ENCODE measurements at places on chromosomes 1 and 21.

GRCh38 chr1:87318806-87319205 lies 9.9 kb upstream of the LMO4 start:
- no peak for DNase-seq

GRCh38 chr1:201272799-201273198 lies 10.5 kb upstream of the PKP1 start:
- DNase-seq, result no peak

- DNase-seq, result peak; percentile 8
Observed at GRCh38 chr21:36135391-36136102, 668 bp downstream of the CBR3 start.

GRCh38 chr1:47663286-47663685 lies 225.4 kb downstream of the FOXD2 start:
- no peak for DNase-seq

DNA sequence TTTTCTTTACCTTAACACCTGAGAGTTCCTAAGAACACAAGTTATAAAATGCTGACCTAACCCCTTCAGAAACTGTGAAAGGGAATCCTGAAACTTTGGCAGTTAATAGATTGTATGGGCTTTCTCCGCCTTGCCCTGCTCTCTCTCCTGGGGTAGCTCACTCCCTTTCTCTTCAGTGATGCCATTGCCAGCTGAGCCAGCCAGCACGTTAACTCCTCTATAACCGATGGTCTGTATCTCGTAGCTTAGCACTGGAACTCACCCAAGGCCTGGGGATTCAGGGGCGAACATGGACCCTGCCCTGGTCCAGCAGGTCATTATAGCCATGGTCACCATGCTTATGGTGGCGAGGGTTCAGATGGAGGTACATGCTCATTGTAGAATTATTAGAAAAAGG lies 40.7 kb downstream of the TRAPPC10 start:
- no peak for DNase-seq

- DNase-seq, result no peak
Observed at GRCh38 chr21:29187944-29188343, 57.5 kb downstream of the MAP3K7CL start.

- DNase-seq, result no peak
Observed at GRCh38 chr21:27104846-27105431, 138.1 kb upstream of the ADAMTS5 start.

GRCh38 chr1:225462429-225462713 lies 34.5 kb upstream of the LBR start:
- DNase-seq, result peak; percentile 48

DNA sequence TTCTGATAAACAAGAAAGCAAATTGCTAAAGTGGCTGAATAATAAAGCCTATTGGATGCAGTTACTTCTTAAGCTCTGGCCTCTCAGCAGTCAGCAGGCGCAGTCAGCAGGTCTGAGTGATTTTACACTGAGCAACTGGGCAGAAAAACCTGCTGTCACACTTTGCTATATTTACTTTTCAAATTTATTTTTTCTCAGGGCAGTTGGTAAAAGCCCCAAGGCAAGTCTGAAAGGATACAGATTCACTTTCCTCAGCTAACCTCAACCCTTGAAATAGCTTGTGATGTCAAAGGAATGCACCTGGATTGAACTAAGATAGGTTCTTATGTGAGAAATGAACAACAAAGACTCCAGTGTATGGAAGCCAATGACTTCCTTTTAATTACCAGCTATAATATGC lies 34.0 kb downstream of the ATP5PF start:
- no peak for DNase-seq

GRCh38 chr1:55635856-55636255 lies 420.7 kb upstream of the USP24 start:
- DNase-seq, result no peak

DNA sequence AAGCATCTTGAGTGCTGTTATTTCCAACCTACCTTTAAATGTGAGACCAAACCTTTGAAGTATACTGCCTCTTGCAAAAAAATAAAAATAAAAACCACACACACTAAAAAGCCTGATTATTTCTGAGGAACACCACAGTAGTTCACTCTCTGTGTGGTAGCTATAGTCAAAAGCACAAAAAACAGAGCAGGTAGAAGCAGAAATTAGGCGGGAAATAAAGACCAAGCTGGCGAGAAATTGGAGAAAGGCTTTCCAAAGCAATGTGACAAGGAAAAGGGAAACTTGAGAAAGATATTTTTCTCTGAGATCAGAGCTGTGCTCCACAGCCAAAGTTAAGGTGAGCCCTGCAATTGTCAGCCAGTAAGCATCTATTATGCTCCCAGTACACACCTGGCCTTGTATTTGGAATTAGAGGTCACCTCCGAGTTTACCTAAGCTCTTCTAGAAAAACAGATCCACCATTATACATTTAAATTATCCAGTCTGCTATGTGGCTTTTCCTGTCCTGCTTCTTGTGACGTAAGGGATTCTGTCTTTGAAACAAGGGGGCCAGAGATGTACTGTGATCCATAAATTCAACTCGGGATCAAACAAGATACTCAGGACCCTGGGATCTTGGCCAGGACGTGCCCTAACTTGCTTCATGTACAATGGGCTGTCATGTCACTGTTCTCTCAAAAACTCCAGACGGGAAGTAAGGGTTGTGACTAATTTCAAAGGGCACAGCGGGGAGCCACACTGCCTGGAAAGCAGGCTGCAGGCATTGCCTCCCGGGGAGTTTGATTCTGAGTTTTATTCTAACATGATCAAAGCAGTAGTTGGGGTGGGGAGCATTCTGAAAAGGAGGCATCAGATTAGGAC lies 39.8 kb upstream of the RAB4A start:
- no peak for DNase-seq

GRCh38 chr1:41658431-41659158 lies 174.1 kb upstream of the EDN2 start:
- no peak for DNase-seq

DNA sequence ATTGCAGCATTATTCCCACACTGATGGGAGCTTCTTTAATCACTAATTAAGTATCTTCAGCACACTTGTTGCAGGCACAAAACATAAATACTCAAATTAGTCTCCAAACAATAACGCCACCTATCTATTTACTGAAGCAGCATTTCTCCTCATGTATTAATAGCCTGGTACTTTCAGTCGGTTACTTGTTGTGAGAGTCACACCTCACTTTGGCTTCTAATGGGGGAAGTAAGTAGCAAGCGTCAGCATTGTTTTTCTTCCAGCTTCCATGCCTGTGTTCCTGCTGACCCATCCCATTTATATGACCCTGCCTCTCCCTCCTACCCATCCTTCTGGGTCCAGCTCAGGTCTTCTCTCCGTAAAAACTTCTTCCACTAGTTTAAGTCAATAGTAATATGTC lies 31.9 kb upstream of the DENND1B start:
- no peak for DNase-seq

- DNase-seq, result no peak
Observed at GRCh38 chr1:211520641-211521040, 28.7 kb upstream of the RD3 start.

DNA sequence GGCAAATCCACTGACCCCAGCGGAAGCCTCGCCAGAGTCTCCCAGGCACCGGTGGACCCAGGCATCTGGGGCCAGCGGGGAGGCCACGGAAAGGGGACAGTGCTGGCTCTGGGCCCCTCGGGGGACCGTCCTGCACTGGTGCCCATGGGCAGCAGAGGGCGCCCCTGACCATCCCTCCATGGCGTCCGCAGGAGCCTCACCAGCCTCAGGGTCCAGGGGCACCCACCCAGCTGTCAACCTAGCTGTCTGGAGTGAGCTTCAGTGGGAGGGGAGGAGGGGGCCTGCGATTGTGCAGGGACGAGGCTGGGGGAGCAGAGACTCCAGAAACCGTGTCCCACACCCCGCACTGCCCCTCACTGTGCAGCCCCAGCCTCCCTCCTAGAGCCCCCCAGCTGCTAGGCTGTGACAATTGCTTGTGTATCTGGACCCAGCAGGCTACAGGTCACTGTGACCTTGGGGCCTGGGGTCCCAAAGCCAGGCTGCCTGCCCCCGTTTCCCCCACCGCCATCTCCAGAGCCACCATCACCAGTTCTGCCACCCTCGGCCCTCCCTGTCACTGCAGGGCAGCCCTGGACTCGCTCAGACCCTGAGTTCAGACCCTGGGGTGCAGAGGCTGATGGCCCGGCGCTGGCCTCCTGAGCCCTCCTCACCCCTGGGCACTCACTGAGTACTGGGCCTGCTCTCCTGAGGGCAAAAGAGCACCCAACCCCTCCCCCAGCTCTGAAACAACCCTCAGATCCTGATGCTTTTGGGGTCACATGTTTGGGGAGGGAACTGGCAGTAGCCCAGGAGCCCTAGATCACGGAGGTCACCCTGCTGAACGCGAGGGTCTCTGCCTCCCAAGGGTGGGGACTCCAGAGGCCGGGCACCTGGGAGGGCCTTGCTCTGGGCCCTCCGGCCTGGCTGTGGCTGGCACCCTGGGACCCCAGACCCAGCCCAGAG lies 10.6 kb upstream of the COL6A1 start:
- no peak for DNase-seq

GRCh38 chr21:18985584-18985983 lies 582.0 kb upstream of the TMPRSS15 start:
- DNase-seq, result no peak

DNA sequence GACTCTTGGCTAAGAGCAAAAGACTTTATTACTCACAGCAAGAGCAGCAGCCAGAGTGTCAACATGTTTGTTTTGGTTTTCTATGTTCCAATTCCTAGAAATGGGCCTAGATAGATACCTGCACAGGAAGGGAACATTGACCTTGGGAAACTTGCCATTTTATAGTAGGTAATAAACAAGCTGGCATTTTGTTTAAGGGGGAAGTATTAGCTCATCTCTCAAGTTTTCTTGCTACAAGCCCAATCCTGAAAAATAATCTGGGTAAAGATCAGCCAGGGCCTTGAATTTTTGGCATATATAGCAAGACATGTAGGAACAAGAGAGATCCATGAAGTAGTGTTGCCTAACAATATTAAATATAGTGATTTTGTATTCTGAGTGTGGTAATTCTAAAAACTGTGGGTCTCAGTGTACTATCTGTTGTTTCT lies 51.4 kb upstream of the RGL1 start:
- no peak for DNase-seq

- DNase-seq, result no peak
Observed at GRCh38 chr1:186740324-186740723, 60.1 kb upstream of the PTGS2 start.

- DNase-seq, result no peak
Observed at GRCh38 chr1:203103829-203104495, 18.1 kb upstream of the MYOG start.

DNA sequence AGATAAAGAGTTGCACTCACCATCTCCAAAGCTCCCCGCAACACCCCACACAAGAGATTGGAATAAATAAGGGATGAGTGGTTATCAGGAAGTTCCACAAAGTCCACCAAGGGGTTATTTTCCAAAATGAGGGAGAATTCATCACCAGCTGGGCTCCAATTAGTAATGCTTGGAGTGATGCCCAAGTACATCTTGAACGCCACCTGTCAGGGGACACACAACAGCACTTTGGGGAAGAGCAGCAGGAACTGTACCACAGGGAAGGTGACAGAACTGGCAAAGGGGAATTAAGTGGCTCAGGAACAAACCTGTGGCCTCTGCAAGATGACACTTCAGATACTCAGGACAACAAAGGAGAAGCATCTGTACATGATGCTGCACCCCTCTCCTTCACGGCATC lies 11.5 kb downstream of the TRAPPC3 start:
- peak; percentile 58 for DNase-seq

DNA sequence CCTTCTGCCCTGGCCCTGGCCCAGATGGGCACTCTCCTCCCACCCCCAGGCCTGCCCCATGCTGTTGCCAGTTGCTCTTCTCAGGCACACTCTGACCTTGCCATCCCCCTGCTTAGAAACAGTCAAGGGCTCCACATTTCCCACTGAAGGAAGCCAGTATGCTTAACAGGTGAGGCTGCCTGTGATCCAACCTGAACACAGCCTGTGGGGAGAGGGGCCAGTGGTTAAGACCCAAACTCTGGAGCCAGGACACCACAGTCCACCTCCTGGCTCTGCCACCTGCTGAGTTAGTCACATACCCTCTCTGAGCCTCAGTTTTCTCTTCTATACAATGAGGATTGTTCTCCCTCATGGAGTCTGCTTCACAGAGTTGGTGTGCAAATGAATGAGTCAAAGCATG lies 526.9 kb downstream of the MATN1 start:
- no peak for DNase-seq

DNA sequence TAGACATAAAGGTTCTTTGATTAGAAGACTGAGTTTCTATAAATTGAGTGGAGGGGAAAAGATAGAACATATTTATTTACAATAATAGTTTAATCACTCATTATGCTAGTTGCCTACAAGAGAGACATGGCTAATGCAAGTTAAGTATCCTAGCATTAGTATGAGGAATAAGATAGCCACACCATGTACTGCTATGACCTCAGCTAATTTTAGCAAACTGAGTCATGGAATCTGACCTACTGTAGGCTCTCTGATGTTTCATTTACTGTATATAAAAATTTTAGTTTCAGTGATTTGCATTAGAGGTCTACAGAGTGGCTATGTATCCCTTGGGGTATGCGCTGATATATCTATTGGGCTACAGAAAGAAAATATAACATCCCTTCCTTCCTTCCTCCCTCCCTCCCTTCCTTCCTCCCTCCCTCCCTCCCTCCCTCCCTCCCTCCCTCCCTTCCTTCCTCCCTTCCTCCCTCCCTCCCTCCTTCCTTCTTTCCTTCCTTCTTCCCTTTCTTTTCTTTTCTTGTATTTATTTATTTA lies 5.8 kb downstream of the AGL start:
- DNase-seq, result no peak

DNA sequence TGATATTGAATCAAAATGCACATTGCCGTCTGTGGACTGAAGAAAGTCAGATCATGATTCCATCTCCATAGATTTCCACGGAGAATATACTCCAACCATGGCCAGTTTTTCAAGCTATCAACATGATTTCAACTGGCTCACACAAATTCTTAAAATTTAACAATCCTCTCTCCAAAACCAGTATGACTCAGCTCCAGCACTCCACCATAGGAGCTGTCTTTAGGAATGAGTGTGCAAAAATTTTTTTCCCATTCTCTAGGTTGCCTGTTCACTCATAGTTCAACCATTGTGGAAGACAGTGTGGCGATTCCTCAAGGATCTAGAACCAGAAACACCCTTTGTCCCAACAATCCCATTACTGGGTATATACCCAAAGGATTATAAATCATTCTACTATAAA lies 40.8 kb downstream of the RGL1 start:
- no peak for DNase-seq

- DNase-seq, result no peak
Observed at GRCh38 chr1:150089846-150090520, 22.4 kb downstream of the VPS45 start.

GRCh38 chr1:184373155-184373554 lies 13.7 kb upstream of the C1orf21 start:
- DNase-seq, result no peak

- DNase-seq, result peak; percentile 37
Observed at GRCh38 chr1:226209307-226210059, 14.0 kb upstream of the MIXL1 start.

Data from DMS 273 treated with DMSO at 0.1 percent for 48 hours (cell line).